ENCODE measurements at places on chromosomes 13 and 19. TPM values are rescaled to one million over a fixed set of nuclear protein-coding genes. Genes with fewer than 3 reads are reported as not detected.

Gene ZNF415
- total RNA-seq: 15.5 TPM

Gene NLRP7
- total RNA-seq: 0.98 TPM

Gene AXL
- total RNA-seq: 20.9 TPM

- no peak for DNase-seq
Measured at GRCh38 chr13:92303428-92303827, 905.0 kb downstream of the GPC5 start.

GRCh38 chr19:22335716-22336115 is 49.5 kb downstream of the ZNF729 start:
- DNase-seq: no peak

DNA sequence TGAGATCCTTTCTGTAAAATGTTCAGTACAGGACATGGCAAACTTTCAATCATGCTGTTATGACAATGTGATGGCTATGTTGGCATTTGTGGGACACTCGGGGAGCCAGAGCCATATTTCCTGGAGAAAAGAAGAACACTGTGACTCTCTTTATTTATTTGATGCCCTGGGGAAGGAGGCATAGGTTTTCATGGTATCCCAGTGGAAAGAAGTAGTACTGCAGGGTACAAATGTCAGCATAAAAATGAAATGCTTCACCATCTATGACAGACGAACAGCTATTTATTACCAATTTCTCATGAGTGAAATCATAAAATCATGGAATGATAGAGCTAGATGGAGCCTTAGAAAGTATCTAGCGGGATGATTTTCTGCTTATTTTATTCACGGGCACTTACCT is 217.1 kb downstream of the COL4A1 start:
- no peak for DNase-seq

DNA sequence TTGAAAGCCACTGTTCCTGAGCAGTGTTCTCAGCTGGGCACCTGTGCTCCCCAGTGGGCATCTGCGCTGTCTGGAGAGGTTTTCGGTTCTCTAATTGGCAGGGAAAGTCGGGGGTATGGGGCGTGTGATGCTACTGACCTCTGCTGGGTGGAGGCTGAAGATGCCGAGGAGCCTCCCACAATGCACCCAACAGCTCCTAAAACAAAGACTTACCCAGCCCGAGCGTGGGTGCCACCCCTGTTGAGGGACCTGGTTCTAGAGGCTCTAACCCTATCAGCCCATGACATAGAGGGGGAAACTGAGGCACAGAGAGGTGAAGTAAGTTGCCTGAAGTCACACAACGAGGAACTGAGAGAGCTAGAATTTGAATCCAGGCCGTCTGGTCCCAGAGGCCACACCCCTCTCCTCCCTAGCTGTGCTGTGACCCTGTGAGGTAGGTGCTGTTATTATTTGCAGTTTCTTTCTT is 2.3 kb downstream of the SPACA4 start:
- DNase-seq: no peak

Gene MYH14
- total RNA-seq: 225 TPM

GRCh38 chr13:32639502-32640105 is 53.4 kb downstream of the PDS5B start:
- no peak for DNase-seq

GRCh38 chr13:113171250-113172125 is 13.0 kb downstream of the PROZ start:
- no peak for DNase-seq

Gene MCEMP1
- not detected for total RNA-seq

Gene IRGQ
- 37.1 TPM for total RNA-seq

- no peak for DNase-seq
Measured at GRCh38 chr13:41960211-41960636, 685 bp downstream of the VWA8 start.

- no peak for DNase-seq
Measured at GRCh38 chr19:1473085-1473851, 5.7 kb downstream of the C19orf25 start.

GRCh38 chr13:45881353-45881752 is 29.8 kb upstream of the SIAH3 start:
- no peak for DNase-seq

Gene SPIB
- total RNA-seq: 3.0 TPM

Gene F10
- 34.4 TPM for total RNA-seq

DNA sequence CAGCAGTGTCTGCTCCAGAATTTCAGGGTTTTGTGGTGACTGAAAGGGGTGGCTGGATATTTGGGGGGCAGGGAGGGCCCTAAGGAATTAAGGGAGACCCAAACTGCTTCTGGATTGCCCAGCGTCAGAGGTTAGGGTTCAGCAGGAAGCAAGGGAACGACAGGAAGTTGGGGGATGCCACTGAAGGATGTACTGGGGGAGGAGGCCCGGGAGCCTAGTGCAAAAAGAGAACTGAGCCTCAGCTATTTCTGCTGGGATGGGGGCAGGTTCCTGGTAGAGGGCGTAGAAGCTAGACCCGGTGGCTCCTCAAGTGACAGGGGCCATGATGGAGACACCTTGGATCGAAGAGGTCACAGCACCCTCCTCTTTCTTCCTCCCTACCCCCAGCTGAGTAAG is 1.1 kb downstream of the CYP2S1 start:
- no peak for DNase-seq

DNA sequence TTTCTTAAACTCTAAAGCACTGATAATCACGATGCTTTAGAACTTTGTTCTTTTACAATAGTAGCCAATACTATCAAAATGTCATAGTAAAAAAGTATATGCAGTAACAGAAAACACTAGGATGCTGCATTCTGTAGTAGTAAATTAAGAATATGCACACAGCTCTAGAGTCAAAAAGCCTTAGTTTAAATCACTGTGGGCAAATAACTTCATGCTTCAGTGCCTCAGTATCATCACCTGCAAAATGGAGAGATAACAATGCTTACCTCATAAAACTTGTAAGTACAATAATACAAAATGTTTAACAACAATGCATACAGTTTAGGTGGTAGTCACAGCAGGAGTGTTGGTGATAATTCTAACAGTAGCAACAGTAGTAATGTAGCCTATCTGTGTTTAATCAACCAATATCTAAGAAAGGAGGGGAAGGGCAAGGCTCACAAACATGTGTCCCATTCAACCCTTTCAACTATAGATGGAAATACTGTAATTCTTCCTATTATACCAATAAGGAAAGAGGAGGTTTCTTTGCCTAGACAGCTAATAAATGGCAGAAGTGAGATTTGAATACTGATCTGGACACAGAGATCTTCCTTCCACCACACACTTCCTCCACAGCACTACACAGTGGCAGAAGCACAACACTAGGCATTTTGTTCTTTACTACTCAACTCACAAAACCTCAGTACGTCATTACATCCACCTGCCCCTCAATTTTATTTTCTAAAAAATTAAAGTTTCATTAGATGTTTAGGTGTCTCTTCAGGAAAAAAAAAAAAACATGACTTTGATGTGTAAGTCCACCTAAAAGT is 4.6 kb downstream of the RBM26 start:
- no peak for DNase-seq

Gene ZNF536
- 0.57 TPM for total RNA-seq

DNA sequence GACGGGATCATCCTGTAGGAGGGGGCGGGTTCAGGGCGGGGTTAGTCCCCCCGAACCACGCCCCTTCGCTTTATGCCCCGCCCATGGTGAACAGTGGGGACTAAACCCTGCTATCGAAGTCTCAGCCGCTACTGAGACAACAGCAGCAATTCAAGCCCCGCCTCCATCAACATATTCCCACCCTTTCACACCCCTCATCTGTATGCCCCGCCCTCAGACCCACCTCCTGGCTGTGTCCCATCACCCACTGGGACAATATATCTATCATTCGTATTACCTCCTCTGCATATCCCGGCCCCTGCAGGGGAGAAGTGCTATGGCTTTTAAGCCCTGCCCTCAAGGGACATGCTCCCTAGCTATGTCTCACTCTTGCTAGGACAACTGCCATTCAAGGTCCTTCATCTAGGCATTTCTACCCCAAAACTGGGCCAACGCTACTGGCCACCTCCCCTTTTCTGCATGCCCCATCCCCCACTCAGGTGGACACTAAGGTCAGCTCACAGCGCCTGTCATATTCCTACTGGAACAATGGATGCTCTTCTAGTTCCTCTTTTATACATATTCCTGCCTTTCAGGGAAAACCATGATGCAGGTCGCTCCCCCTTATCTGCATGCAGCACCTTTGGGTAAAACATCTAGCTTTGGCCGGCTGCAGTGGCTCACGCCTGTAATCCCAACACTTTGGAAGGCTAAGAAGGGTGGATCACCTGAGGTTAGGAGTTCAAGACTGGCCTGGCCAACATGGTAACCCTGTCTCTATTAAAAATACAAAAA is 11.9 kb downstream of the LRFN1 start:
- DNase-seq: no peak

Gene MEIS3
- total RNA-seq: 43.2 TPM

DNA sequence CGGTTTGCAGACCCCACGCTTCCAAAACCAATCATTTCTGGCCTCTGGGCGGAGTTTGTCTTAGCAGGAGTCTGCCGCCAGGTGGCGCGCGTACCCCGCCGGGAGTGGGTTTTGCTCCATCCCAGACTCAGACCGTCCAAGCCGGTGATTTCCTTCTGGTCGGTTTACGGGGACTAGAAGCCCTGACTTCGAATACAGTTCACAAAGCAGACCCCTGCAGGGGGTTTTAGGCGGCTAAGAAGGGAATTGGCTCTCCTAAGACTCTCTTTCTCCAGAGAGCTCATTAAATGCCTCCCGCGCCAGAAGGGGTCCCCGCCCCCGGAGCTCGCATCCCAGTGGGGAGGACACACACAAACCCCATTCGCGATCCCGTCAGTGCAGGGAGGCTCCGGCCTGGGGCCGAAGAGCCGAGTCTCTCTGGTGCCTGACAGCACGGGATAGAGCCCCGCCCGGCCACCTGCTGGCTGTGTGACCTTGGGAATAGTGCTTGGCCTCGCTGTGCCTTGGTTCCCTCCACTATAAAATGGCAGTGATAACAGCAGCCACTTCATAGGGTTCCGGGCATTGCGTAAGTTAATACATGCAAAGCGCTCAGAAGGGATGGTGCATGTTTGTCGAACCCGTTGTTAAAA is 8.6 kb upstream of the NUP62 start:
- peak; percentile 93 for DNase-seq

DNA sequence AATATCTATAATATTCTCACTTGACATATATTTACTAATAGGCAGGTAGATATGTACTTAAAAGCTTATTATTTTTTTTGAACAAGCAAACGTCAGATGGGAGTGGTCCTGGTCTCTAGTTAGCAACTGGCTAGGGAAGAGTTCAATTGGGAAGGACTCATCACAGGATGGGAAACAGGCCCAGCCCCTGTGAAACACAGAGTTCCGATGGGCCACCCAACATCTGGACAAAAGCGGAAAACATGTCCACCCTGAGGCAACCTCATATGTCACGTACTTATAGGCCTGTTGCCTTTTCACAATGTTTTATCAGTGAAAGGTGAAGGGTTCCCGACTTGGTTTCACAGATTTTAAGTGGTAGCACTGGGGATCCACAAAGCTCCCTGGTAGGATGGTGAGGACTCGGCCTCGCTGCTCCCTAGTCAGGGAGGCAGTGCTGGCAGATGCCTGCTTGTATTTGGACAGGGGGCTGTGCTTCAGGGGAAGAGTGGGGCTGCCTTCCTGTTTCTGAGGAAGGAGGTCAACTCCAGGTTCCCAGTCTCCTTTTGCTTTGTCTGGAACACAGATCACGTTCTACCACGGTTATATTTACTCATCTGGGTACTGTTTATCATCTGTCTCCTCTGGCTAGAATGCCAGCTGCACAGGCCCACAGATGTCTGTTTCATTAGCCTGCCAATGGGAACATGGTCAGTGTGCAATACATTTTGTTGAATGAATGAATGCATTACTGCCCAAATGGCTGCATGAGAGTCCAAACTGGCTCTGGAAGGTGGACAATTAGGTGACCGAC is 49.4 kb upstream of the SLC15A1 start:
- DNase-seq: peak; percentile 24

Gene CEACAM7
- total RNA-seq: 8.0 TPM

GRCh38 chr13:89136678-89137077 is 1465.5 kb downstream of the SLITRK5 start:
- no peak for DNase-seq

Gene KRTDAP
- total RNA-seq: 2.0 TPM

DNA sequence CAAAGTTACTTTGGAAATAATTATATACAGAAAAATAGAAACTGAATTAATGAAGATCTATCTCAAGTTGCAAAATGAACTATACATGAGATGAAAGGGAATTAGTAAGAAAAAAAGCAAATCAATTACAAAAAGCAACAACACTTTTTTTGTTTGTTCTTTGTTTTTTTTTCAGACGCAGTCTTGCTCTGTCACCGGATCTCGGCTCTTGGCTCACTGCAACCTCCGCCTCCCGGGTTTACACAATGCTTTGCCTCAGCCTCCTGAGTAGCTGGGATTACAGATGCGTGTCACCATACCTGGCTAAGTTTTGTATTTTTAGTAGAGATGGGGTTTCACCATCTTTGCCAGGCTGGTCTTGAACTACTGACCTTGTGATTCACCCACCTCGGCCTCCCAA is 2.2 kb downstream of the ZNF415 start:
- DNase-seq: no peak

DNA sequence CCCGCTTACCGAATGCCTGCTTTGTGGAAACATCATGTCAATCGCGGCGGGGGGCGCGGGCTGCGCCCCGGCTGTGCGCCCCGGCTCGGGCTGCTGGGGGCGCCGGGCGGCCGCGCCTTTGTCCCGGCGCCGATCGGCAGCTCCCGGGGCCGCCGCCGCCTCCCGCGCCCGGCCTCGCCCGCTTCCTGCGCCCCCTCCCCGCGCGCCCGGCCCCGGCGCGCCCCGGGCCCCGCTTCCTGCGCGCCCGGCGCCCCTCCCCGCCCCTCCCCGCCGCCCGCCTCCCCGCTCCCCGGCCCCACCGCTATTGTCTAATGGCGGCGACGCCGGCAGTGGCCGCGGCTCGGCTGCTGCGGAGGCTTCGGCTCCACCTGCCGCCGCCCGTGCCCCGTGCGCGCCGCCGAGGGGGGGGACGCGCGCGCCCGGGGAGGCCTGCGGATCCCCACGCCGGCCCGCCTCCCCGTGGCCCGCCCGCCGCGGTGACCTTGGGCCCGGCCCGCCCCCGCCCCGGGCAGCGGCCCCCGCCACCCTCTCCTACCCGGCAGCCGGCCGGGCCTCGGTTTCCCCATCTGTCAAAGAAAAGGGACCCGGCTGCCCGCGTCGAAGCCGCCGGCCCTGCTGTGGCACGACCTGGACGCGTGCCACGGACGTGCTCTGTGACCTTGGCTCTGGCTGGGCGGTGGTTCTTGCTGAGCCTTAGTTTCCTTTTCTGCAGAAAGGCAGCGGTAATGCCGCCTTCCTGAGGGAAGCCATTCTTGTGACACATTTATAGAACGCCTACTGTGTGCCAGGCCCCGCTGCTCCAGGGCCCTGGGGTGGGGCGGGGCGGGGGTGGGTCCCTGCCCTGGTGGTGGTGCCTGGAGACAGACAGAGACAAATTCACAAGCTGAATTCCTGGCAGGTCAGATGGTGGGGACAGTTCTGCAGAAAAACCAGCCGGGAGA is at the start of gene TLE5:
Gene TLE5, minus strand, starts transcription at position 331 of the 941 bp plus-strand sequence. Its CDS starts 295 bp downstream, at position 36.
- no peak for DNase-seq

DNA sequence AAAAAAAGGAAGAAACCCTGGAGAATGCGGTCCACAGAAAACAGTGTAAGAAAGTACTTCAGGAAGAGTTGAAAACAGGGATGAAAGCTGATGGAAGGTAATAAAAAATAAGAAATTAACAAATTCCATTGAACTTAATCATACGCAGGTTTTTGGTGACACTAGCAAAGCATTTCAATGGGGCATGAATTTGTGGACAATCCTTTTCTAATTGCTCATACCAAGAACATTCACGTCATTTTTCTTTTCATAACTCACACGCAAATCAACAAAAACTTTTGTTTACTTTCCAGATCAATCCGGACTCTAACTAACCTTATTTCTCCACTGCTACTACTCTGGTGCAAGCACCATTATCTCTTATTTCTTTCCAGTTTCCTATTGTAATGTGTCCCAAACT is 1195.0 kb downstream of the SLITRK5 start:
- DNase-seq: no peak

- no peak for DNase-seq
Measured at GRCh38 chr19:1968279-1969175, 27.6 kb downstream of the CSNK1G2 start.

Gene SLC25A23
- total RNA-seq: 86.6 TPM

Measured in type B pancreatic cell (in vitro differentiated cells).